ENCODE measurements at places on chromosomes 3 and 15.

DNA sequence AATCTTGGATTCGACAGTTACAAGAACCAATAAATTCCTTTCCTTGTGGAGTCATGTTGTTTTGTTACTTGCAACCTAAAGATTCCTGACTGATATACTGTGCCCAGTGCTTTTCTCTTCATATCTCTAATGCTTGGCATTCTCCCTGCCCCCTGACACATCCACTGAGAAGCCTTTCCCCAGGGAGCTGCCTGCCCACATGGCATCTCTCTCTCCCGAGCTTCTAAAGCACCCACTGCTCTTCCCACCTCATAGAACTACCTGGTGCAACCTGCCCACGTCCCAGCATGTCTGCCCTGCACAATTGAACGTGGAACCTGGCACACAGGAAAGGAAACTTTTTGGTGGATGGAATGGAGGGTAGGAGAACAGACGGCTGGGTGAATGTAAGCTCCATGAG is 6.8 kb downstream of the CYP8B1 start:
- no peak for DNase-seq

DNA sequence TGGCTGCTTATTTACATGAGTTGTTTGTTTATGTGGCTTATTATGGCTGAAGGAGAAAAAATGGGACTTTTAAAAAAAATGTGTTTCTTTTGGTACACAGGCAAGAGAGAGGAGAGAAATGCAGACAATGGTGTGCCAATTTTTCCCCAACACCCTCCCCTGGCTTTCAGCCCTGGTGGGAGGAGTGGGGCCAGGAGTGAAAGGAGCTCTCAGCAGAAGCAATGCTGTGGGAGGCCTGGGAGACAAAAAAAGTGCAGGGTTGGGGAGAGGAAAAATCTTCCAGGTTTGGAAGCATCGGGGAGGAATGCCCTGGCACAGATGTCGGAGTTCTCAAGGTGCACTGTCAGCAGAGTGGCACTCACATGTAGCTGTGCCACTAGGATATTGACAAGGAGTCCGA is 117.7 kb upstream of the FOXB1 start:
- DNase-seq, result no peak

GRCh38 chr3:2423143-2423542 is 324.5 kb downstream of the CNTN4 start:
- DNase-seq, result no peak

DNA sequence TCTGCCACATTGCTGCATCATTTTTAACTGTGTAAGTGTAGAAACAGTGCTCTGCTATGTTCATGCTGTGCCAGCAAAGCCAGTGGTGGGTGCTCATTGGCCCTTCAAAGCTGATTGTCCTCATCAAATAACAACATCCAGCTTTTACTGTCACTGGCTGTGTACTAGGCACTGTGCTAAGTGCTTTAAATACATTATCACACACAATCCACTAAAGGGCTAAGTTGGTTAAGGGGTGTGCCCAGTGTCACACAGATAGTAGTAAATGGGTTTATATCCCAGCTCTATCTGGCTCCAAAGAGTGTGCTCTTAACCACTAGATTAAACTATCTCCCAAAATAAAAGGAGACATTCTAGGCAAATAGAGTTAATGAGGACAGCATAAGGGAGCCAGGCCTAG is 7.7 kb downstream of the TUBGCP4 start:
- no peak for DNase-seq

GRCh38 chr15:97597801-97598200 is 362.7 kb upstream of the ARRDC4 start:
- DNase-seq, result no peak

GRCh38 chr3:187636528-187636927 is 33.7 kb downstream of the SST start:
- DNase-seq, result no peak

GRCh38 chr3:16759227-16759903 is 125.4 kb upstream of the PLCL2 start:
- DNase-seq, result no peak

- no peak for DNase-seq
Observed at GRCh38 chr3:40124918-40125317, 184.6 kb upstream of the EIF1B start.

DNA sequence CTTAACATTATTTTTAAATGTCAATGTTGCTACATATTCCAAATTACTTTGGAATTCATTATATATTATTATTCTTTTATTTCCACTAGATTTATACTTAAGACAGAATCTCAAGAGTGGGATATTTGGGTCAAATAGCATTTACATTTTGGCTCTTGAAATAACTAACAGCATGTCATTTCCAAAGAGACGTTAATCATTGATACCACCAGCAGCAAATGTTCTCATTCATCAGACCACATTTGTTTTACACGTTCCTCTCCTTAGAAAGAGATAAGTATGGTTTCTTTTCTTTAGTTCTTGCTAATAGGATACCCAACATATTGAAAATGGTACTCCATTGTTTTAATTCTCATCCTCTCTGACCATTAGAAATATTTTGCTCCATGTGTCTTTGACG is 229.8 kb downstream of the LPP start:
- no peak for DNase-seq

- DNase-seq, result no peak
Observed at GRCh38 chr3:190585805-190586630, 72.1 kb downstream of the IL1RAP start.

DNA sequence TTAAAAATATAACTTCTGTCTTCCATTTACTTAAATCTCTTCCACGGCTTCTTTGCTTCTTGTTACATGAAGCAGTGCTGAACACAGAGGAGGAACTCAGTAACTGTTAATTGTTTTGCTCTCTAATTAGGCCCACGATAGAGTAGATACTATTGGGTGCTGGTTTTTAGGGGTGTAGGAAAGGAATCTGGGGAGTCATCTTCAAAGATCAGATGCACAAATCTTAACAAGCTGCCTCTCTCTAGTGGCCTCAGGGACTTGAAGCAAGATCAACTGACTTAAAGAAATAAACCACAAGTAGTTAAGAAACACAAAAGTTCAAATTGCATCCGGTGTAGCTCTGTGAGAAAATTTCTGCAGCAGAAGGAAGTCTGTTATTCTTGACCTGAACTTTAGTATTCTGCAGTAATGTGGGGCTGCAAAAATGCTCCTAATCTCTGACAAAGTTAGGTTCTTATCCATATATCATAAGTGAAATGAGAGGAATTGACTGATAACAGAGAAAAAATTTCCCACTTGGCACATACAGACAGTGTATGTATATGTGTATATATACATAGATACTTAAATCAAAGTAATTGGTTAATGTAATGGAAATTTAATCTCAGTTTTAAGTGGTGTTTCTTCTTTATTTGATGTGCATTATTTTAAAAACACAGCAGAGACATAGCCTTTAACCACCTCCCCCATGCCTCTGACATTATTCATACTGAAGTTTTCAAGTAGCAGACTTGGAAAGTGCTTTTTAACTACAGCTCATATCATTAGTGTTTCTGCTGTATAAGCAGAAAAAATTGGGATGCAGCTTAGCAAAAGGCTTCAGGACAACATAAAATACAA is 51.8 kb downstream of the CHST2 start:
- no peak for DNase-seq

- DNase-seq, result no peak
Observed at GRCh38 chr15:59924812-59925522, 79.1 kb upstream of the FOXB1 start.

GRCh38 chr3:87856126-87856525 is 202.7 kb downstream of the CGGBP1 start:
- no peak for DNase-seq

DNA sequence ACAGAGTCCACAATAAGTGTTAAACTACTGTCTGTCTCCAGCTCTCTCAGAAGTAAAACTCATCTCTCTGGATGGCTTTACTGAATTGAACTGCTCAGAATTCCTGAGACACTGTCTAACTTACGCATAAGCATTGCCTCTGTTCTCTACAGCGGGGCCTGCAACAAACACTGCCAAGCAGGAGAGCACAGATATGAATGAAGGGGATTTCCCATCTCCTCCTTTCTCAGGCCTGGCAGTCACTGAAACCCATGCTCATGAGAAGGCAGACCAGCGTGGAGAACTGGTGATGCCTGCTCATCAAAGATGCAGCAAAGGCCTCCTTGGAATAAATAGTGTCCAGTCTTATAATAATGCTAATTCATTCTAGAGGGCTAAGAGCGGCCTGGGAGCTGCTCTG is 10.3 kb downstream of the RASGRP1 start:
- DNase-seq, result no peak

- no peak for DNase-seq
Observed at GRCh38 chr3:153746211-153746610, 375.0 kb upstream of the ARHGEF26 start.

GRCh38 chr3:10788451-10788850 is 27.6 kb upstream of the SLC6A11 start:
- no peak for DNase-seq

- no peak for DNase-seq
Observed at GRCh38 chr3:65314269-65314668, 626.5 kb upstream of the ADAMTS9 start.

DNA sequence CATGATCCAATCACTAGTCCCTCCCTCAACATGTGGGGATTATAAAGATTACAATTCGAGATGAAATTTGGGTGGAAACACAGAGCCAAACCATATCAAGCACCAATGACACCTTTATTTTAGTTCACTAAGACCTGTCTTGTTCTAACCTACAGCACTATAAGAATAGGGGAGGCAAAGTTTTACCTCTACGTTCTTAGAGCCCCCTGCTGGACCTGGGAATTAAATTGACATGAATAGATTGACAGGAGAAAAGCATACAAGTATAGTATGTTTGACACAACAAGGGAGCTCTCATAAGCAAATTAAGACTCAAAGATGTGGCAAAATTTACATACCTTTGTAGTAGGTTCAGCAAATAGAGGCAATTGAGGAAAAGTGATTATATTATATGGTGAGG is 974.4 kb upstream of the ALCAM start:
- no peak for DNase-seq

DNA sequence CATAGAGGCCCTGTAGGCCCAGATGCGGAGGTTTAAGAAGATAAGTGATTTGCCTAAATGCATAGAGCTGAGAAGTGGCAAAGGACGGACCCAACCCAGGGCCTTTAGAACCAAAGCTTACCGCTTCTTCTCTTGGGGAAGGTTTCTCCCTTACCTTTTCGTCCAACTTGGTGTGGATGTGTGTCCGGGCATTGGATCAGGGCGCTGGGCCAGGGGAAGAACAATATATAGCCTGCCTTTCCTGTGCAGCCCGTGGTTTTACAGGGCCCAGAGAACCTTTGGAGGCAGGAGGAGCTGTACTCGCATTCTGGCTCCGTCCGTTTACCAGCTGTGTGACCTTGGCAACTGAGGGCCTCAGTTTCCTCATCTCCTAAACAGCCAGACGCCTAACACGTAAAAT is 686 bp upstream of the P3H2 start:
- DNase-seq, result no peak
